NCI-H2081 (cell line): ENCODE measurements at places on chromosomes 12 and 14.

- no peak for DNase-seq
Measured at GRCh38 chr14:65357113-65357512, 55.4 kb upstream of the FUT8 start.

GRCh38 chr14:104563191-104563741 is 16.3 kb upstream of the C14orf180 start:
- DNase-seq = no peak

DNA sequence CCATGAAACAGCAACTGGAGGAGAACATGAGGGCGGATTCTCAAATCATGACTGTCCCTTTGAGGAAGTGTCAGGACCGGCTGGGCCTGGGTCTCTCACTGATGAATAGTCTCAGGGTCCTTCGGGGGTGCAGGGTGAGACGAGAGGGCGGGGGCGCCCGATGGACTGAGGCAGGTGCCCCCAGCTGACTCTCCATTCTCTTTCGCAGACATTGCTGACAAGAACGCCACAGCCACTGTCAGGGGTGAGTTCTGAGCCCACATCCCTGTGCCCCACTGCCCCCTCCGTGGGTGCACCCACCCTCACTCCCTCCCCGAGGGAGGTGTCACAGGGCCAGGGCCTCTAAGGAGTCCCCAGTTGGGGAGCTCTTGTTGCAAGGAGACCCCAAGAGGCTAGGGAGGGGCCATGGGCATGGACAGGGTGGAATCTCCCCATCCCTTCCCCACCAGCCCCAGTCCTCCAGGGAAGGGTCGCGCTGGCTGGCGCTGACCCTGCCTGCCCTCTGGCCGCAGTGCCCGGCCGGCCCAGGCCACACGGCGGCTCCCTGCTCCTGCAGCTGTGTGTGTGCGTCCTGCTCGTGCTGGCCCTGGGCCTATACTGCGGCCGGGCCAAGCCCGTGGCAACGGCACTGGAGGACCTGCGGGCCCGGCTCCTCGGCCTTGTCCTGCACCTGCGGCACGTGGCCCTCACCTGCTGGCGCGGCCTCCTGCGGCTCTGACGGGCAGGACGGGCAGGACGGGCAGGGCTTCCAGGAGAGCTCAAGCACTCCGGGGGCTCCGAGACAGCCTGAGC is 8.7 kb downstream of the C14orf180 start:
- no peak for DNase-seq

DNA sequence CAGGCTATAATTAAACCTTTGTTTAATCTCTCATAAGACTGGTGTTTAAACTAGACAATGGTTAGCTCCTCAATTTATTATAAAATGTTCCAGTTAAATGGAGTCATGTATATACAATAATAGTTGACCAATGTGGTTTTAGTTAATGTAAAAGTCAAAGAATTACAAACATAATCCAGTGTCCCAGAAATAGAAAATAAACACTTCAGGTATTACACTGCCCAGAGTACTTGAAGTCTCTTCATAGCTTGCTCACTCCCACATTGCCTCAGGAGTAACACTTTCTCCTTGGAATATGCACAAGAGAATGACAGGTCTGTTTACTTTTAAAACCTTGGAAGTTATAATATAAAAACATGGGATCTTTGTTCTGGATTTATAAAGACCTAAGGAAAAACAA is 60.5 kb downstream of the SLC38A1 start:
- peak; percentile 32 for DNase-seq

GRCh38 chr12:70754330-70754741 is 117.1 kb upstream of the PTPRB start:
- no peak for DNase-seq

- peak; percentile 81 for DNase-seq
Measured at GRCh38 chr12:57632958-57633840, at the start of gene B4GALNT1. TSS of gene B4GALNT1 (minus strand) at chr12:57633201. CDS start at chr12:57632132, 1,069 bp downstream.

DNA sequence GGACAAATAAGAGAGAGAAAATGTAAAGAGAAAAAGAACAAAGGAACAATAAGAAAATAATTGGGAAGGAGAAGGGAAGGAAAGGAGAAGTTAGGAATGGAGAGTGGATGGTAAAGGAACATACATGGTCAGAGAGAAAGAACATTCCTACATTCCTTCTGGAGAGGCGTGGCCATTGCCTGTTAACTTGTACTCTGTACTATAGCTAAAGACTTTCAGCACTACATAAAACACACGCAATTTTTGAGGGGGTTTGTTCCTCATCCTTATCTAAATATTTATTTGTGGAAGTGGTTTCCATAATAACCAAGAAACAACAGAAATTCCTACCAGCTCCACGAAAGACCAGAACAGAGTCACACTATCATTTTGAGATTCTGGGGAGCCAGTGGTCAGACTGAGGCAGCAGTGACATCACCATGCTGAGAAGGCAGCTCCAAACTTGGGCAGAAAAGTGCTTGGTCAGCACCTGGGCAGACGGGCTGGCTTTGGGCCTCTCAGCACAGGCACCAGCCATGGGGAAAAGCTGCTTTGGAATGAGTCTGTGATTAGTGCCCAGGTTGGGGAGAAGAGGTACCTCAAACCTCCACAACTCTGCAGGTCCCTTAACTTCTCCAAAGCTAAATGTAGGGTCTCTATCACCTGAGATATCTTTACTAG is 125.9 kb upstream of the NTF3 start:
- DNase-seq = no peak

GRCh38 chr12:4279198-4279690 is 5.7 kb downstream of the CCND2 start:
- no peak for DNase-seq

- DNase-seq = no peak
Measured at GRCh38 chr14:102891556-102891955, 30.9 kb upstream of the AMN start.

DNA sequence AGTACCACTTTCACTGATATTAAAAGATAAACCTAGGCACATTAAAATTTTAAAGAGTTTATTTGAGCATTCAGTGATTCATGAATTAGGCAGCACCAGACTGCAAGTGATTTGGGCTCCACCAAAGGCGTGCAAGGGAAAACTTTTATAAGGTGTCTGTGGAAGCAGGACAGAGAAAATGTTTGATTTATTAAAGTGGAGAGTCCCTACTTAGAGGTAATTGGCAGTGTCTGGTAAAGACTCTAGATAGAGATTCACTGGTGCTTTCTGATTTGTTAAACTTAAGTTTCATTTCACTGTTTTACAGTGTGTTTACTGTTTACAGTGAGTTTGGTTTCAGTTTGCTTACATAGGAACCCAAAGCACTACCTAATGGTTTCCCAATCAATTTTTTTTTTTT is 72.8 kb downstream of the ANKS1B start:
- DNase-seq = no peak

DNA sequence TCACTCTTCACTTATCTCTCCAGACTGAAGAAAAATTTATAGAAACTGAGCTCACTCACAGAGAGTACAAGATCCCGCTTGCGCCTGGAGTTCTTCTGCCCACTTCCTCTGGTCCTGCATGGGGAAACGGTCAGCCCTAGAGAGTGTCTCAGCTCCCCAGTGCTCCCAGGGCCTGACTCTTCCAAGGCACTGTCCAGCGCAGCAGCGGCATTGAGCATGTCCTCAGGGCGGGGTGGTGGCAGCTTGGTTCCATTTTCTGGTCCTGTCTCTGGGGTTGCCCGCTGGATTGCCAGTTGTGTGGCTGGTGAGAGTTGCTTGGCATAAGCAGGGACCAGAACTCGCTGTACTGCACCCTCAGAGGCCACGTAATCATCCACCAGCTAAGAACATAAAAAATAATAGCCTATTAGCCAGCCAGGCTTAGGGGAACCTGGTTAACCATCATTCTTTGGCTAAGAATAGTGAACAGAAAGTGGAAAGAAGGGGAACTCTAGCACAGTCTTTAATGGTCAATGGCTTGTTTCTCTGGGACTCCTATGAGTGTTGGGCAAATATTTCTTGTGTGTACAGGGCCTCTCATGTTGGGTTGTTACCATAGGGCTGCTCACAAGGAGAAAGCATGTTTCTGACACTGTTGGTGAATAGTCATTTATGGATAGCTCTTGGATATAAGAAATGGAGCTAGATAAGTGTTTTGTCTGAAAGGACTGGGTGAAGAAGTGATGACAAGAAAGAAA is 13.7 kb upstream of the AJUBA start:
- DNase-seq = no peak

- DNase-seq = no peak
Measured at GRCh38 chr12:110702081-110702480, 13.2 kb upstream of the HVCN1 start.

DNA sequence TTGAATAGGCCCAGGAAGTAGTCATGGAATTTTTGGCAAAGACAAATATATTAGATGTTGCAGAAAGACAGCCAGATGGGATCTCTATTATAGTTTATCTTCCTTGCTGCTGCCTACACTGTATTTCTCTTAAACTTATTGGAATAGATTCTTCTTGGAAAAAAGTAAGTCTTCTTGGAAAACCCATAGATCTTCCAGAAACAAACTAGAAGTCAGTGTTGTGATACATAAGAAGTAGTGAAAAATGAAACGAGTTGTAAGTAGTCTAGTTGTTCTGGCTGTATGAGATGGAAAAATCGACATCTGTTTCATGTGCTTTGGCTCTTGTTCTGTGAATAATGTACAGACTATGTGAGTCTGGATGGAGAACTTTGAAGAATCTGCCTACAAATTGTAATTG is 29.0 kb downstream of the GLIPR1L2 start:
- no peak for DNase-seq

- no peak for DNase-seq
Measured at GRCh38 chr12:50563434-50563787, 58.6 kb downstream of the DIP2B start.

DNA sequence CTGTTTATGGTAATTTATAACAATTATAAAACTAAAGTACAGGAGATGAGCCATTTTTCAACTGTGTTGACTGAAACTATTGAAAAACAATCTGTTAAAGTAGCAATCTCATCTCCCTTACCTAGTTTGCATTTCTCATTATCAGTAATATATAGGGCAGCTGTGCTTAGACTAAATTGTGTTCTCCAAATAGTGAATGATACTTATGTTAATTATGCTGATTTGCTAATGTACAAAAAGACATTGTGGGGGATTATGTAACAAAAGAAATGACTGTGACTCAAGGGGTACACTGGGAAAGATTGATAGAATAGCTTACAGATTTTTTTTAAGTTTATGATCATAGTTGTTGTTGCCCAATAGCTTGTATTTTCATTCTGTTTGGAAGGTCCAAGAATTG is 207.7 kb downstream of the FUT8 start:
- DNase-seq = no peak

GRCh38 chr14:49754570-49755097 is 13.3 kb upstream of the KLHDC2 start:
- no peak for DNase-seq

DNA sequence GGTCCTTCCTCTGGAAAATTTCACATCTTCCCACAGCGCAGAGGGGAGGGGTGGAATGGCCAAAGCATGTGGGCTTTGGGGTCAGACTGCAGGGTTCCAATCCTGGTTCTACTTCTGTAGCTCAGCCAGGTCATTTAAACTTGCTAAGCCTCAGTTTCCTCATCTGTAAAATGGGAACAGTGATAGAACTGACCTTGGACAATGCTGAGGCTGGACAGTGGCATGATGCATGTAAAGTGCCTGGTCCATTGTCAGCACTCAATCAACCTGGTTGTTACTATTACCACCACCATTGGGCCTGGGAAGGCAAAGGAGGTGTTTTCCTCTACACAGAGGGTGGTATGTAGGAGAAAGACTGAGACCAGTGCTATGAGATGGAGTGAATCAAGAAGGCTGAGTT is 162.8 kb downstream of the VRK1 start:
- no peak for DNase-seq

DNA sequence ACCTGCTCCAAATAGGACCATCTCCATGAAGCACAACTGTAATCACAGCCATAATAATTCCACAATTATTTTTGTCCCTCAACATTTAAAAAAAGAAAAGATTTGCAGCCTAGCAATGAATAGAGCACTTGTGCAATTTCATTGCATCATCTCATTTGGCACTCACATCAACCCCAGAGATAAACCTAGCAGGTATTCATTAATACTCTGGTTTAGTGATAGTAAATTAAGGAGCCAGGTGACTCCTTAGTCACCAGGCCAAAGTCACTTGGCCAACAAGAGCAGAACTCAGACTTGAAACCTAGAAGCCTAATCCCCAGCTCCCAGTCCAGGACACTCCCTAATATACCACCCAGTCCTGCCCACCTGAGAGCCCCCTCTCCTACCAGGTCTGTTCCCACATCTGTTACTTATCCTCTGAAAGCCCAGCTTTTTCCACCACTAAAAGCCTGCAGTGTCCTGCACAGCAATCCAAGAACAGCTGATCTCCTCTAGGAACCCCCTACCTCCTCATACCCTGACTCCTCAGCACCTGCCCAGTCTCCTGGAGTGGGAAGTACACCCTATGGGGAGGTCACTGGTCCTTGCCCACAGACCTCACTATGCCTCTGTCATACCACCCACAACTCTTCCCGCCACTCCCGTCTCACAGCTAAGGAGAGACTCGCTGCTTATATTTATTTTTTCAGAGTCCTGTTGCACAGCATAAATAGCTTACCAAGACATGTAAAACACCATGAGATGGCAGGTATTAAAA is 22.1 kb downstream of the OR10P1 start:
- no peak for DNase-seq

DNA sequence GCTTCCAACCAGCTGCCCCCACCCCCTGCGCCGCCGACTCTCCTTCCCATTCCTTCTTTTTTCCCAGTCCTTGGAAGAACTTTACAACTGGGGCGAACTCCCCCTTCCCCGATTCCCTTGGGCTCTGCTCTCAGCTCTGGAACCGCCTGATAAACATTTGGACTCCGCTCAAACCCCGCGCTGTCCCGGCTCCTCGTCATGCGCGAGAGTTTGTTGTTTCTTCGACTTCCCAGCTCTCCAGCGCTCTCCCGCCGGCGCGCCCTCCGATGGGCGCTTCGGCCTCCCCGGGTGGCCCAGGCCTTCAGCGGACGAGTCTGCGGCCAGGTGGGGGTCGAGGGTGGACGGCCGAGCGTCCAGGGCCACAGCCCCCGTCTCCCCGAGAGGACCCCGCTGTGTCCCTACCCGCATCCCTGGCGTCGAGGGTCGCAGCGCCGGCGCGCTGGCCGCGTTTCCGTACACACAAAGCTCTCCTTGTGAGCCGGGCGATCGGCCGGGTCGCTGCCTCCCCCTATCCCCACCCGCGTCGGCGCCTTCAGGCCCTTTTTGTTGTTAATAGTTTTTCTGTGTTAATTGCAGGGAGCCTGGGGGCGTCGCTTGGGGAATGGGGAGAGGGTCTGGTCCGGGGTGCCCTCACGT is 847 bp downstream of the MMP14 start:
- no peak for DNase-seq

- no peak for DNase-seq
Measured at GRCh38 chr12:59370933-59371332, 224.9 kb upstream of the SLC16A7 start.

DNA sequence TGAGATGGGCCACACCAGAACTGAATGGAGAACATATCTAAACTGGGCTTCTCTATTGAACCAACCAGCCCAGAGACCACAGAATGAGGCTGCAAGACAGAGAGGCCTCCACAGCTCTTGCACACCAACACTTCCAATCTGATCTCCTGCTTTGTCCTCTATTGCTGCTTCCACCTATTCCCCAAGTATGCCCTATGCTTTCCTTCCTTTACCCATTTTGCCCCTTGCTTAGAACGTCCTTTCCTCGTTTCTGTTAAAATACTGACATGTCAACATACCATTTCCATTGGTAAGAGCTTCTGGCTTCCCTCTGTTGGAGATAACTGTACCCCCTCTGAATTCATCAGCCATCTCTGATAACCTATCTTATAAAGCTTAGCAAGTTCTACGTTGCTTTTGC is 2.8 kb downstream of the SLC2A13 start:
- no peak for DNase-seq

GRCh38 chr14:105641075-105641937 is 114.9 kb downstream of the TMEM121 start:
- DNase-seq = no peak

GRCh38 chr12:38327356-38327755 is 10.8 kb downstream of the ALG10B start:
- DNase-seq = no peak

GRCh38 chr14:87898301-87898700 is 94.7 kb downstream of the GALC start:
- DNase-seq = no peak
